ENCODE measurements at places on chromosomes 4 and X.

GRCh38 chr4:41323706-41324105 is 67.0 kb downstream of the UCHL1 start:
- no peak for DNase-seq

GRCh38 chr4:76637712-76638361 is 202.8 kb downstream of the SHROOM3 start:
- no peak for DNase-seq

- peak; percentile 14 for DNase-seq
Observed at GRCh38 chr4:112766422-112766821, 129.5 kb downstream of the LARP7 start.

GRCh38 chrX:47863187-47863586 is 26.5 kb downstream of the ZNF81 start:
- no peak for DNase-seq
